ENCODE measurements at places on chromosomes 4 and X. TPM values are rescaled to one million over a fixed set of nuclear protein-coding genes. Genes with fewer than 3 reads are reported as not detected.

The EREG gene
- total RNA-seq: not detected

The SRPX gene
- not detected for total RNA-seq

The CDS1 gene
- total RNA-seq: 0.07 TPM

The MXRA5 gene
- total RNA-seq: not detected

DNA sequence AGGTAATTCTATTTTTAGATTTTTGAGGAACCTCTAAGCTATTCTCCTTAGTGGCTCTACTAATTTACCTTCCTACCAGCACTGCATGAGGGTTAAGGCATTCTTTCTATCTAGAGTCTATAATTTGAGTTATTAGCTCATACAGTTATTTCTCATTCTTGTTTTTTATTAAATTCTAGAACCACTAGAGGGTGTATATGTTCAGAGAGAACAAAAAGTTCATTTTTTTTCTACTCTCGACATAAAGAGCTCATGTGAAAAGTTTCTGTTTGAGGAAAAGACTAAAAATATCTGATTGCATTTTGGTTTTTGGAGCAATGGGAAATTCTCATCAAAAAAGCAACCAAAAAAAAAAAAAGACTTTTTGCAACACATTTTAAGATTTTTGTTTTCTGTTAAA, 57.0 kb upstream of the LRAT start:
- peaks cover 12% of the 10 kb centered on the region for H3K27me3 ChIP-seq
- H3K4me3 ChIP-seq: no peak overlapping the region
- no peaks in the 10 kb centered on the region for H3K36me3 ChIP-seq
- no peak for DNase-seq
- H3K27ac ChIP-seq: no peak overlapping the region

- H3K27me3 ChIP-seq: no peaks in the 10 kb centered on the region
- peak overlapping the region; percentile 83 for H3K27ac ChIP-seq
- H3K4me3 ChIP-seq: no peak overlapping the region
- DNase-seq: peak; percentile 50
Observed at GRCh38 chr4:113474017-113474416, 287.5 kb downstream of the CAMK2D start.

DNA sequence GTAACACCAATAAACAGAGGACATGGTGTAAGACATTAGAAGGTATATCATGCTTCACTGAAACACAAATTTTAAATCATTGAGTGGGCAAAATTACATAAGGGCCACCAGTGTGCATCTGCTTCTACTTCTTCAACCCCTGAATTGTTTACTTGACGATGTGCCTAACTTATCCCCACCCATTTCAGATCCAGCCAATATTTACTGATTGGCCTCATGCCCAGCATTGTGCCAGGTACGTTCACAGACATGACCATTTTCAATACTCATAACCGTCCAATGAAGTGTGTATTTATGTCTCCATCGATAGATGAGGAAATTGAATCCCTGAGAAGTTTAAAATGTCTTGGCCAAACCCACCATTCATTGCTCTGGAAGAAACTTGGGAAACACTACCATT, 208.3 kb upstream of the MID1 start:
- H3K36me3 ChIP-seq: no peaks in the 10 kb centered on the region
- H3K4me3 ChIP-seq: no peak overlapping the region
- no peaks in the 10 kb centered on the region for H3K27me3 ChIP-seq

DNA sequence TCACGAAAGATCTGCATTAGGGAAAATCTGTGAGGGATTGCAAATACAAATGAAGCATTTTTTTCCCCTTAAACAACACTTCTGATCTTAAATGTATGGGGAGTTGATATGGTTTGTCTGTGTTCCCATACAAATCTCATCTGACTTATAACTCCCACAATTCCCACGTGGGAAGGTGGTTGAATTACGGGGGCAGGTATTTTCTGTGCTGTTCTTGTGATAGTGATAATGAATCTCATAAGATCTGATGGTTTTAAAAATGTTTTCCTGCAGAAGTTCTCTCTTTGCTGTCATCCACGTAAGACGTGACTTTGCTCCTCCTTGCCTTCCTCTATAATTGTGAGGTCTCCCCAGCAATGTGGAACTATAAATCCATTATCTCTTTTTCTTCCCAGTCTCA, 107.4 kb upstream of the KCNIP4 start:
- peaks cover 2% of the 10 kb centered on the region for H3K36me3 ChIP-seq
- H3K27ac ChIP-seq: no peak overlapping the region
- H3K4me3 ChIP-seq: no peak overlapping the region
- H3K4me1 ChIP-seq: no peaks in the 10 kb centered on the region
